ENCODE measurements at places on chromosomes 13 and 19. TPM values are rescaled to one million over a fixed set of nuclear protein-coding genes. Genes with fewer than 3 reads are reported as not detected.
A peak's percentile ranks its signal among the peaks of the same experiment; 100 is the strongest.

DNA sequence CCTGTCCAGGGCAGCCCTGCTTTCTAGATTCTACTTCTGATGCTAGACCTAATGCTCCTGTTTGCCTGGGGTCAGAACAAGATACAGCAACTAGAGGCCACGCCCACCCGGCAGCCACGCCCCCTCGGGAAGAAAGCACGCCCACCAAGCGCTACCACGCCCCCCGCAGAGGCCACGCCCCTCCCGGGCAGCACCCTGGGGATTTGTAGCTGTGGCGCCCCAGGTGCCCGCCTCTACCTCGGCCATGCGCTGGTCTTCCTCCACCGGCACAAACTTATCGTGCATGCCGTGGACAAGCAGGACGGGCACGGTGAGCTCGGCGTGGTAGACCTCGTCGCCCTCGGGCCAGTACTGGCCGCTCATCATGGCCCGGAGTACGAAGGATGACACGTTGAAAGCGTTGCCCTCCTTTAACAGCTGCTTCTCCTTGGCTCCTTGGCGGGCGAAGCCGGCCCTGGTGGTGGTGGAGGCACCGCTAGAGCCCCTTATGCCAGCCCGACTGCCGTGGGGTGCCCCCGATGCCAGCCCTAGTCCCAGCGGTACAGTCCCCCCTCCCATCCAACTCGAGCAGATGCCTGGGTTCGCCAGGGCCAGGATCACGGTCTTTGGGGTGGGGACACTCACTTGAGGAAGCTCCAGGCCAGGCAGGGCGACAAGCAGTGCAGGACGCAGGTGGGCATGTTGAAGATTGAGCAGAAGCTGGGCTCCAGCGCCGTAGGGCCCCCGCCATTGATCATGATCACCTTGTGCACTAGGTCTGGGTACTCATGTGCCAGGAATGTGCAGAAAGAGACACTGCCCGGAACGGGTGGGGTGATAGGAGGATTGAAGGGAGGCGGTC, 9.0 kb downstream of the ABHD8 start:
- no peaks in the 10 kb centered on the region for H3K27me3 ChIP-seq
- no peaks in the 10 kb centered on the region for H3K36me3 ChIP-seq
- H3K4me3 ChIP-seq: no peak overlapping the region

The TMEM272 gene
- total RNA-seq: under 0.01 TPM

- H3K27ac ChIP-seq: peak overlapping the region; percentile 73
- H3K27me3 ChIP-seq: no peaks in the 10 kb centered on the region
- DNase-seq: no peak
- H3K36me3 ChIP-seq: no peaks in the 10 kb centered on the region
- no peak overlapping the region for H3K4me3 ChIP-seq
Observed at GRCh38 chr13:110521296-110521680, 40.2 kb downstream of the RAB20 start.

DNA sequence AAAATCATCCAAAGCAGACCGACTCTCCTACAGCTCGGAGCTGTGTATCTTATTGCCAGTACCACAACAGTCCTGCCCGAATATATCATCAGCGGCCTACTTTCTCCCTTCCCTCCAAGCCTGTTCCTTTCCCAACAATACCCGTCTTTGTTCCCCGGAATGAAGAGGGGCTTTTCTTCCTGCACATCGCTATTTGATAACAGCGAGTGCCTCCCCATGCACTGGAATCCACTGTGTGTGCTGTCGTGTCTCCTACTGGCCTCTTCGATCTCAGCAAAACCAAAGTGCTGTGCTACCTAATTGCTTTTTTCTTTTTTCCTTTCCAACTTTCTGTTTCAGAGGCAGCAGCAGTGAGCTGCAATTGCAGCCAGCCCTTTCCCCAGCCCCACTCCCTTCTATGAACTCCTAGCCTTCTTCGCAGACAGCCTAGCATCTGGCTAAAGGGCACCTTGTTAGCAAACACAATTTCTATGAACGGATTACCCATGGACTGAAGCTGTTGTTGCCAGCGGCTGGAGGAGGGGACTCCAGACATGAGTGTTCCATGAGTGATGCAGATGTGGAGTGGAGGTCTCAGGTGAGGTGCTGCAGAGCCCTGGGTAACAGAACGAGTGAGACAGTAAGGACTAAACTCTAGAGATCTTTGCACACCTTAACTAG, 43.4 kb downstream of the EFNB2 start:
- no peaks in the 10 kb centered on the region for H3K27me3 ChIP-seq
- no peaks in the 10 kb centered on the region for H3K36me3 ChIP-seq
- no peak overlapping the region for H3K4me3 ChIP-seq
- no peaks in the 10 kb centered on the region for H3K4me1 ChIP-seq
